Caki2 (cell line): ENCODE measurements at places on chromosomes 4 and X.

DNA sequence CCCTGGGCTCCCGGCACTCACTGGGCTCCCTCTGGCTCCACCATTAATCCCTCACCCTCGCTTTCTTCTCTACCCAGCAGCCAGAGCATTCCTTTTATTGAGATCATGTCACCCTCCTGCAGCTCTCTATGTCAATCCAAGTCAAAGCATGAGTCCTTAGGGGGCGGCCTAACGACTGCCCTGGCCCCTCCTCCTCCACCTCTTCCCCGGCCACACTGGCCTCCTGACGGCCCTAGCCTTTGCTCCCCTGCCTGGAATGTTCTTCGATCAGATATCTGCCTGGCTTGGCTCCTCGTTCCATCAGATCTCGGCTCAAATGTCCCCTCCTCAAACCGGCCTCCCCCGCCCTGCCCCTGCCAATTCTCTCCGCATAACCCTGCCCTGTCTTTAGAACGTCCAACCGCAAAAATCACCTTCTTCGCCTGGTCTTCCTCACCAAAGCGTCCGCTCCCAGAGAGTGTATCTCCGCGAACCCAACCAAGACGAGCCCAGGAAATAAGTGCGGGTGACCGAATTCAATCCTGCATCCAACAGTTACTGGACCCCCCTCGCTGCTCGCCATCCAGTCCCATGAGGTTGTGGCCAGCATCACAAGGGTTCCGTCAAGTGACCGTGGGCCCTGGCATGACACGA lies 722 bp upstream of the PNCK start:
- no peak for DNase-seq

DNA sequence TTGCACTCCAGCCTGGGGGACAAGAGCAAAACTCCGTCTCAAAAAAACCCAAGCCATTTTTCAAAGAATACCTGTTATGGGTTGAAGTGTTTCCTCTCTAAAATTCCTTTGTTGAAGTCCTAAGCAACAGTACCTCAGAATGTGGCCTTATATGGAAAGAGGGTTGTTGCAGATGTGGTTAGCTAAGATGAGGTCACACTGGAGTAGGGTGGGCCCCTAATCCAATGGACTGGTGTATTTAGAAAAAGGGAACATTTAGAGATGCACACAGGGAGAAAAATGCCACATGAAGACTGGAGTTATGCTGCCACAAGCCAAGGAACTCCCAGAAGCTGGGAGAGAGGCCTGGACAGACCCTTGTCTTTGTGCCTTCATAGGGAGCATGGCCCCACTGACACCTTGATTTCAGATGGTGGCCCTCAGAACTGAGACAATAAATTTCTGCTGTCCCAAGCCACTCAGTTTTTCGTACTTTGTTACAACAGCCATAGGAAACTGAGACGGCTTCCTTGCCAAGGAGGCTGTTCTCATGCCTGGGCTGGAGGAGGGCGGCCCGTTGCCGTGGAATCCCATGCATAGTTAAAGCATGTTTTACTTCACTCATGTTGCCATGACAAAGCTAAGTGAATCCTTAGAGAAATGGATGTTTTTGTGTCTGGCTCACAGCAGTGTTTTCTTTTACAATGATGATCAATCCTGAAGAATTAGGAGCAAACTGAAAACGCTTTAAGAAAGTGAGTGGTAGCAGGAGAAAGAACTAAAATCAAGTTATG lies 16.5 kb downstream of the TRAPPC2 start:
- no peak for DNase-seq

- DNase-seq: no peak
Observed at GRCh38 chr4:26204249-26204825, 116.5 kb upstream of the RBPJ start.

- DNase-seq: no peak
Observed at GRCh38 chr4:144411700-144412099, 234.3 kb upstream of the HHIP start.

GRCh38 chr4:69781458-69782418 lies 21.3 kb upstream of the SULT1B1 start:
- no peak for DNase-seq

GRCh38 chr4:128974136-128974581 lies 119.2 kb downstream of the SCLT1 start:
- DNase-seq: no peak

DNA sequence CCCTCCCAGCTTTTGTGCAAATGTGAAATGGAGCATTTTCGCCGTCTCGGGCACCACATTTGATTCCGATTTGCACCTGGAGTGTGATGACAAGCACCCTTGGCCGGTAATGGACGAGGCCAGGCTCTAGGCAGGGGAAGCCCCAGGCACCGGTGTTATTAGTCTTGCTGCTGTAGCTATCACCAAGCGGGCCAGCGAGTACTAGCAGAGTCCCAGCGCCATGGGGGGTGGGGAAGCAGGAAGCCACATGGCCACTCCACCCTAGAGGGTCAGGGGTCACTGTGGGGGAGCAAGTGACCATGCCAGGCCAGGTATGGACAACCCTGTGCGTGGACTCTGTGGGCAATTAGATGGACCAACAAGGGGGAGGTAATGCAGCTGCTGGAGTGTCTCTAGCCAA lies 88.8 kb downstream of the CPZ start:
- no peak for DNase-seq

DNA sequence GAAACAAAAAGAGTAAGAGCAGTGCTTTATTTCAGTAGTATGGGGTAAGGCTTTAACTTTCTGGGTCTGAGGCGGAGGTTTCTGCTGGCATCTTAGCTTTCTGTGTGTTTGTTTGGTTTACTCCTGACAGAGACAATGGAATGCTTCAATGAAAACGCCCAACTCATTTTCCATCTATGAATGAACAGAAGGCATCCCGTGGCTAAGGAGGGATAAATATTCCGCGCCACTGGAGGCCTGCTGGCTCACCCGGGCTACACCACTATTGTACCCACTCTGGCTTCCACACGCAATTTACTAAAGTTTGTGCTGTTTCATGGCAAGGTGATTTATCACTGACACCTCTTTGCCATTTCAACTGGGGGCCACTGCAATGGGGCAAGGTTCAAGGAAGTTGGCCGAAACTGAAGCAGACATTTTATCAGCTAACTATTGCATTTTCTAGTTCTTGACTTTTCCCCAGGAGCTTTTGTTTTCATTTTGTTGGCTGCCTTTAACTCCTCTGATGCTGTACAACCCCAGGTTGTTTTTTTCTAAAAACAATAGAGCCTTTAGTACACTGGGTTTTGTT lies 32.8 kb upstream of the PPARGC1A start:
- no peak for DNase-seq
